ENCODE measurements at places on chromosomes 12 and 14.
A peak's percentile ranks its signal among the peaks of the same experiment; 100 is the strongest.

DNA sequence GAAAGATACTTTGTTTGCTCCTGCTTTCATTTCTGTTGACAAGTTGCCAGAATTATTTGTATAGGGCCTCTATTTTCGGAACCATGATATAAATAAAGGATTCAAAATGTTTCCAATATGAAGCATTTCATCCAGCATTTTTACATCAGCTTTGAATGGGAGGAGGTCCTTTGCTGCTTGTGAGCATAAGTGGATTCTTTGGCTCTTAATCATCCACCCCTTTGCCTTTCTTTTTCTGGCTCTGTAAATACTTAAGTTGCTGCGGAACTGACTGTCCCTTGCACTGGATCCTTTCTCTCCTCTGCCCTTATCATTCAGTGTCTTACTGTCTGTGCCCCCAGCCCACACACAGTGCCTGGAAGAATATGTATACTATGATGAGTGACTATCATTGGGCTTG is 357.3 kb upstream of the RGS6 start:
- DNase-seq = no peak

DNA sequence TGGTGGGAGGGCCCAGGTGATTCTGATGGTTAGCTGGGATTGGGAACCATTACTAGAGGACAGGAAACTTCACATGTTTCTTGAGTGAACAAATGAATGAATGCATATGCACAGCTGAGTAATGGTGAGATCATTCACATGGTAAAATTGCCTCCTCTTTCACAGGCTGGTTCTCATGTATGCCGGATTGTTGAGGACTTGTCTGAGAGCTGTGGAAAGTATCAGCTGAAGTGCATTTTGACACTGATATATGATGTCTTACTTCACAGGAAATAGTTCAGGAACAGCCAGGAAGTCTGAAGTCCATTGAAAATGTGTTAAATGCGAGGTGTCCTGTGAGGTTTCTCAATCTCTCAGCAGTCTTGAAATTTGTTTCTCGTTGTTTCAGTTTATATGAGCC is 77.6 kb upstream of the DACT1 start:
- DNase-seq = no peak

DNA sequence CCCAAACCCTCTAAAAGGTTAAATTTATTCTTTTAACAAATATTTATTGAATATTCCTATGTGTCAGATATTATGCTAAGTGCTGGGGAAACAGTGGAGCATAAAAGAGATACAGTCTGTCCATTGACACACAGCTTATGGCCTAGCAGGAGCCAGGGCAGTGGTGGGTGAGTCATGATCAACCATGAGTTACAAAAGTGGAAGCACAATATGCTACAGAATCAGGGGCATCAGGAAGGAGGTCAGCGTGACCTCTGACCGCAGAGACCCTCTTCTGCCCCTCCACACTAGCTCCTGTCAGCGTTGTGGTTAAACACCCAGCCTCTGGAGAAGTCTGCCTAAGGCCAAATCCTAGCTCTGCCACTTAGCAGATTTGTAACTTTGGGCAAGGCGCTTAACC is 4.7 kb upstream of the PPP1R1A start:
- DNase-seq = no peak

DNA sequence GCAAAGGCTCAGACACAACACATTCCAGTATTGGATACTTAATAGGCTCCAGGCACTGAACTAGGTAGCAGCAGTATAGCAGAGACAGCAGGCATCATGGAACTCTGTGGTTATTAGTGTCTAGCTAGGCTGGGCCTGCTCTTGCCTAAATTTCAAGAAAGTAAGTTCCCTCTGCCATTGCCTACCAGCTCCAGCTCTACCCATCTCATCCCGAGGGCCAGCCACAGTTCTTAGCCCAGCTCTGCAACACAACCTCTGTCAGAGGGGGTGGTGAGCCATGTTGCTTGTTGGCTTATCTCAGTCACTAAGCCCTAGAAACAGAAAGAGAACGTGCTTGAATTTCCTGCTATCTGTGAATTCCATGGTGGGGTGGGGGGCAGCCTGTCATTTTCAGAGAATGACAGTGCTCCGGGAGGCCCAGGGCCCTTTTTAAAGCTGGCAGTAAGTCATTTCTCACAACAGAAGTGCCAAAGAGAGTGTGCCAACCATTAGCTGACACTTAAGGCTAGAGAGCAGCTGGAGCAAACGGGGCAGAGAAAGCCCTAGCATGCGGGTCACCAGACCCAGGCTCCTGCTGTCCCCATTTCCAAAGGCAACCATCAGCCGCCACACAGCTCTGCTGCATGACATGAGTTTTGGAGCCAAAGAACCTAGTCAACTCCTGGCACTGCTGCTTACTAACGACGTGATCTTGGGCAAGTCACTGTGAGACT is 105.9 kb downstream of the PRMT8 start:
- DNase-seq = no peak

DNA sequence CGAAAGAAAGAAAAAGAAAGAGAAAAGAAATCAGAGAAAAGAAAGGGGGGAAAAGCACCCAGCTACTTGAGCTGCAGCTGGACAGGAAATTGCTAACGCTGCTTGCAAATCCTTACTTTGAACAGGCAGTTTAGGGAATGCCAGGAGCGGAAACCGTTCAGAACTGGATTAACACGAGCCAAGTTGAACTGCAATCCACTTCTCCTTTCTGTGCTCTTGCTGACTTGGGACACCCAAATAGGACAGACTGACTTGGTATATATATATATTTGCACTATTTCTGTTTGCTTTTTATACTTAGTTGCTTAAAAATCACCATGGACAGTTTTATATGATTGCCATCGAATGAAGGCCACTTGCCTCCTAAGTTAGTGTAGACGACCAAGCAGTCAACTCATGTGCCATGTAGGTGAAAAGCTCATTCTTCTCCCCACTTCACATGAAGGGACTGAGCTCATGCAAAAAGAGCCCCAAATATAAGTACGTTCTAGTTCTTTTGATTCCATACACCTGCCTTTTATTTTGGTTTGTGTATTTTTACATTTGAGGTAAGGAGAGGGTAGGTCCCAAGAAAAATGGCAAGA is 5.5 kb downstream of the DUSP6 start:
- no peak for DNase-seq

DNA sequence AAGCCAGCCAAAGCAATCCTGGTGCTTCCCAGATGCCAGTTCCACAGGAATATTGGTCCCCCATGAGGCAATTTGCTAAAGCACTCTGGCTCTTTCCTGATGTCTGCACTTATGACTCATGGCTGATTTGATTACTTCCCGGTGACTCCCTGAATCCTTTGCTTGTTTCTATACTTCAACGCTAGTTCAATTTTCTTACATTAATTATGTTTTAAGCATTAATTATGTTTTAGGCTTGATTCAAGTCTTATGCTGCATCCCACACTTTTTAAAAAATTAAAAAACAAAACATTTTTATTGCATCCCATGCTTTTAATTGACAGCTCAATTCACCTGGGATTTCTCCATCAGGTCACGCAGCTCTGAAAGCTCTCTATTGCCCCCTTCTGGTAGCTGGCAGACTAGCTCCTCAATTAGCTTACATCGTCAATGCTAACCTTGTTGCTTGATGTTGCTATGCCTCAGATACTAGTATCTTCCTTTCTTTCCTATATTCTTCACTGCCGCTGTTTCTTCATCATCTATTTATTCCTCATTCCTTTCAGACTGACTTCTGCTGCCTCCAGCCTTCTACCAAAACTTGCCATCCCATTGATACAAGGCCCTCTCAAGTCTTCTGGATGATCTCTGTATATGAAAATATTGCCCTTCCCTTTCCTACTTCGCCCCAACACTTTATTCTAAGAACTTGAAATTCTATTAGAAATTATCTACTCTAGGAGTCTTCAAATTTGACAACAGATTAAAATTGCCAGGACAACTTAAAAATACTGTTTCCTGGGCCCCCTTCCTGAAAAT is 32.0 kb downstream of the TSHR start:
- peak; percentile 12 for DNase-seq

- no peak for DNase-seq
Observed at GRCh38 chr12:14514154-14514842, 53.4 kb downstream of the PLBD1 start.

DNA sequence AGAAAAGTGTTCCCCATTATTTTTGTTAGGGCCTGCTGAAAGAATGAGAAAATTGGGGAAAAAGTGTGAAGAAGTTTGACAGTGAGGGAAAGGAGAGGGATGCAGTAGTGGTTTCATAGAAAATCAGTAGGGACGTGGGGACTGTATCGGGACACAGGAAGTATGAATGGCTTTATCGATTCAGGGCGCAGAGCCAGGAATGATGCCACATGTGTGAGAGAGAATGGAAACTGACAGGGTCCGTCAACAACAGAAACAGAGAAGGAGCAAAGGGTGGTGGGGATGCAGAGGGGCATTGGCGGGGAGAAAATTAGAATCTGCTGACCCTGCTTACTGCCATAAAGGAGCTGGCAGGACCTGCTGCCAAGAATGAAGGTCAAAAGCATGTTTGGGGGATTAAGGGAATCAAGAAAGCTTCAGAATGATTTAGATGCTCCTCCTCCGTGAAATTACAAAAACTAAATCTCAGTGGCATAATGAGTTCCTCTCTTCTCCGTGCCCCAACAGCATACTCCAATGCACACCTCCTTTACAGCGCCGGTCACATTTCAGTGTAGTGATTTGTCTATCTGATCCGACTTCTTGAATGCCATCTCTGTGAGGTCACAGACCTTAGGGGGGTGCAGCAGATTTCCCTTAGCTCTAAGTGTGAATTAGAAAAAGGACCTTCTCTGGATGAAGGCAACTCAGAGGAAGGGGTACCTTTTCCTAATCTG is 92.6 kb downstream of the EMP1 start:
- no peak for DNase-seq

DNA sequence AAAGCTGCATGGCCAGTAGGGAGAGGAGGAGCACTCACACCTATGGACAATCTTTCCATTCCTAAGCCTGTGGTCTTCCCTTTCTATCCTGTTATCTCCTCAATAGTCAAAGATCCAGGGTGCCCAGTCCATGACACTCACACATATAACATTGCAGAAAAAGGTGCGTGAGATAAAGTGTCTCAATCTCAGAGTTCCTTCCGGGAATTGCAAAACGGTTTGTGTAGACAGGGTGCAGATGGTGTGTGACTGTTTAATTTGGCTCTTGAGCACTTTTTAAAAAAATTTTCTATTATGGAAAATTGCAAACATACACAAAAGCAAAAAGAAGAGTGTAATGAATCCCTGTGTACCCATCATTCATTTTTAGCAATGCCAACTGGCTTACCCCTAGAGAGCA is 1493.6 kb downstream of the AACS start:
- no peak for DNase-seq

DNA sequence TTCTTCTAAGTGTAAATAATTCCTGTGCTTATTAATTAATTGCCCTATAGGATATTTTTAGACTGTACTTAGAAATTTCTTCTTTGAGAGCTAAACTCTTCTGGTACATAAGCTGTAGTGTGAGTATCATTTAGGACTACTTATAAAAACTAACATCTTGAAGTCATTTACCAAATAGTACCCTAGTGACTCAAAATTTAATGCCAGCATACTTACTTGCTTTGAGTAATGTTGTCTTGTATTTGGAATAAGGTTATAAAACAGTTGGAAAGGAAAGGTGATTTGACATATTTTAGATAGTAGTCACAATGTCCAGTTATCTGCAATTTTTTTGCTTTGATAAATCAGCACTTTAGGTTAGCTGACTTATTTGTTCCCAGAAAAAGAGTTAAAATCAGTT is 39.1 kb downstream of the SPATA7 start:
- no peak for DNase-seq

GRCh38 chr12:78269620-78270019 is 438.9 kb downstream of the NAV3 start:
- no peak for DNase-seq

DNA sequence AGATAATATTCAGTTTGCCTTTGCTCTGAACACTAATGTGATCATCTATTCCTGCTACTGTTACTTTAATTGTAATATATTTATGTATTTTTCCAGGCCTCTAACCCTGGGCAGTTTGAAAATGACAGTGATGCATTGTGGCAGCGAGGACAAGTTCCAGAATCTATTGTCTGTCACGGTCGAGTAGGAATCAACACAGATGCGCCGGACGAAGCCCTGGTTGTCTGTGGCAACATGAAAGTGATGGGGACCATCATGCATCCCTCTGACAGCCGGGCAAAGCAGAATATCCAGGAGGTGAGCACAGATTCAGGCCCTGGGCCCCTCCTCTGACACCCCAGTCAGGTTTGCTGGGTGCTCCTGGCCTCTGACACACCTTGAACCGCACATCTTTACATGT is 78.5 kb downstream of the MYRFL start:
- no peak for DNase-seq

DNA sequence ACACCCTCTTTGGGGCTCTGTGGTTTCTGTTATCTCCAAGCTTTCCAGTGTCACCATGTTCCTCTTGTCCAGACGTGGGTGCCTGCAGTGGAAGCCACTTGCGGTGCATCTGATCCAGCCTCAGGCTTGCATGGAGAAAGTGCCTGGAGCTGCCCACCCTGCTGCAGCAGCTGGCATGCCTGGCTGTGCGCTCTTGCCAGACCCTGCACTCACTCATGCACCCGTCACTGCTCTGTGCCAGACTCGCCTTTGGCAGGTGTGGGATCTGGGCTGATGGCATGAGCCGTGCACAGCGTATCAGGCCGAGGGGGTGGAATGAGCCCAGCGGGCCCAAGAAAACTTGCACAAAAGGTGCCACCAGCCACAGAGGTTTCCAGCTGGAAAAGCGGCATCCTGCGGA is 105.1 kb downstream of the MNAT1 start:
- DNase-seq = no peak

GRCh38 chr12:1763153-1763552 is 57.2 kb upstream of the LRTM2 start:
- DNase-seq = no peak

GRCh38 chr12:77932216-77932615 is 101.5 kb downstream of the NAV3 start:
- DNase-seq = no peak
